Activated CD4-positive, alpha-beta T cell treated with anti-CD3 and anti-CD28 coated beads, Interleukin-2, amount 50 U/mL, for 24 hours (primary cell): ENCODE measurements at places on chromosomes 1 and 21.

DNA sequence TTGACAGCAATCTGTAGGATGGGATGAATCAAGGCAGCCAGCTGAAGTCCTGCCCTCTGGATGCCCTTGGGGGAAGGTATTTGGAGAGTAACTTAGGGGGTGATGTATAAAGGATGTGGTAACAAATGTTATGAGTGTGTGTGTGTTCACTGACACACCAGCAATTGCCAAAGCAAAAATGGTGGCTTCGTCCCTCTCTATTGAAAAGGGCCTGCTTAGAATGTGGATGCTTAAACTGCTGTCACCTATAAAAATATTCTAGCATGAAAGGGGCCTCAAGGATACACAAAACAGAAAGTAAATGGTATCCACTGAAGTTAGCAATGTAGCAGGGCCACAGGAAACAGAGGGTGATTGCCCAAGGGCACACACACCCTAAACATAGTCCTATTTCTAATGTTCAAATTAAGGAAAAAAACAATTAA, 15.1 kb upstream of the AIM2 start:
- no peak for DNase-seq

DNA sequence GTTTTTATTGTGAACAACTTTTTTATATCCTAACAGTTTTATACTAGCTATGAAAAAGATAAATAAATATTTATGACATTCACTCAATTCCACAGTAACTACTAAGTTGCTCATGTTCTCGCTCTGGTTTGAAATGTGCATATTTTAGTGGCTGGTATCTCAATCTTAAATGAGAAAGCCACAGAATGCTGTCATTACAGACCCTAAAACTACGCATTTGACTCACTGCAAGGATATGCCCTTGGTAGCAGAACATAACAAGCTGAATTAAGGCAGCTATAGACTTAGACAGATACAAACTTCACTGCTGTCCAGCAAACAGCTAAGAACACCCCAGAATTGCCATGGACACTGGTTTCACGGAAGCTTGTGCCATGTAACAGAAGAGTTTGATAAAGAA, 19.0 kb downstream of the DAB1 start:
- DNase-seq: no peak

DNA sequence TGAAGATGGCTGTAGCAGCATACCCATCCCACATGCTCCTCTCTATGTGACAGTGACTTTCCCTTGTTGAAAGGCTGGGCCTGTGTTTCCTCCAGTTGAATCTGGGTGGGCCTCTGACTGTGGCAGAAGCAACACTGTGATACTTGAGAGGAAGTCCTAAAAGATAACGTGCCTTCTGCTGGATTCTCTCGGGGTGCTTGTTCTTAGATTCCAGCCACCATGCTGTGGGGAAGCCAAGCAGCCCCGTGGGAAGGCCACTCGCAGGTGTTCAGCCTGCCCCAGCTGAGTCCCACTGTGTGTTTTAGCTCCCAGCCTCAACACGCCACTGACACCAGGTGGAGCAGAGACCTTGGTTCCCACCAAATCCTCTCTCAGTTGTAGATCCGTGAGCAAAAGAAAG, 31.5 kb downstream of the TRAPPC10 start:
- DNase-seq: no peak

DNA sequence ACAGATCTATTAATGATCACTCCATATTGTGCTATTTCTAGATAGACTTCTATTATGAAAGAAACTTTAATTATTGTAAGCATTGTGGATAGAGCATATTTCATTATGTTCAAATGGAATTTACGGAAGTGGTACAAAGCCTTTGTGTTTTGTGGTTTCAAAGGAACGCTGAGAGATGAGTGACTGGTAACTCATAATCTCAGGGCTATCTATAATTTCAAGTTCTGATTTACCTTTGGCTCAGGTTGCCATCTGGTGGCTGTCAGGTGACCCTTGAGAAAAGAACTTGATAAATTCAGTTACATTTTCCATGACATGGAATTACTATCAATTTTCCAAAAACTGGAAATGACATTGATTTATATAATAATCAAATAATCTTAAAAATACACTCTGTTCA, 12.2 kb downstream of the NTNG1 start:
- DNase-seq: no peak

GRCh38 chr1:80673935-80674597, 1126.7 kb upstream of the ADGRL2 start:
- DNase-seq: no peak

DNA sequence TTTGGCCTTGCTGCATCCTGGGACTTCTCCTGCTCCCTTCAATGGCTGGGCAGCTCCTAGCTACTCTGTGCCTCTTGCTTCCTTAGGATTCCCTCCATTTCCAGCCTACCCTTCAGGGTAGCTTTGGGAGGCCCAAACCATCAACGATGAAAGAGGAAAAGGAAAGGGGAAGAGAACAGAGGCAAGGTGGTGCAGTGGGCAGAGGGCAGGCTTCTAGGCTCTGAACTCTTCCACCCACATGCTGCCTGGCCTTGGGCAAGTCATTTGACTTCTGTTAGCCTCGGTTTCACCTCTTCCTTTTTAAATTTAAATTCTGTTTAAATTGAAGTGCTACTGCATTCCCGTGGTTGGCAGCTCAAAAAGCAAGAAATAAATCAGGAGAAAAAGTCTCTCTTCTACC, 5.7 kb upstream of the PPM1J start:
- no peak for DNase-seq

- no peak for DNase-seq
Measured at GRCh38 chr1:66069976-66070876, 277.5 kb downstream of the PDE4B start.

DNA sequence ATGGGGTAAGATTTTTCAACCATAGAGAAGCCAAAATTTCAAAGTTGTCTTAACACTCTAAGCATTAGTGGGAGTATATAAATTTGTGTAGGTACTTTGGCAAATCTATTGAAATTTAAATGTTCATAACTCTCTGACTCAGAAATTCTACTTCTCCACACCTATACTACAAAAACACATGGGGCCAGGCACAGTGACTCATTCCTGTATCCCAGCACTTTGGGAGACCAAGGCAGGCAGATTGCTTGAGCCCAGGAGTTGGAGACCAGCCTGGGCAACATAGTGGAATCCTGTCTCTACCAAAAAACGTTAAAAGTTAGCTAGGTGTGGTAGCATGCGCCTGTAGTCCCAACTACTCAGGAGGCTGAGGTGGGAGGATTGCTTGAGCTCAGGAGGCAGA, 41.3 kb upstream of the RAVER2 start:
- DNase-seq: no peak

- no peak for DNase-seq
Measured at GRCh38 chr21:45529785-45530422, 12.3 kb downstream of the SLC19A1 start.

DNA sequence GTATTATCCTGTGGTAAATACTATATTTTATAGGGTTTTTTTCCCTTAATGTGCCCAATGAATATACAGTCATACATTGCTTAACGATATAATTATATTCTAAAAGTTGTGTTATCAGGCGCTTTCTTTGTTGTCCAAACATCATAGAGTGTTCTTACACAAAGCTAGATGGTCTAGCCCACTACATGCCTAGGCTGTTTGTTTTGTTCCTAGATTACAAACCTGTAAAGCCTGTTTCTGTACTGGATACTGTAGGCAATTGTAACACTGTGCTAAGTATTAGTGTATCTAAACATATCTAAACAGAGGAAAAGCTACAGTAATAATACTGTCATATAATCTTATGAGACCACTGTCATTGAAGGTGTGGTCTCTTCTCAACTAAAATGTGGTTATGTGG, 242.6 kb upstream of the C1orf105 start:
- no peak for DNase-seq

- DNase-seq: no peak
Measured at GRCh38 chr1:46194641-46195193, 3.5 kb downstream of the POMGNT1 start.

- DNase-seq: no peak
Measured at GRCh38 chr1:203124546-203125317, 2.8 kb upstream of the ADORA1 start.

GRCh38 chr1:229150518-229150917, 120.4 kb upstream of the RAB4A start:
- no peak for DNase-seq

GRCh38 chr1:116508085-116508983, 62.5 kb downstream of the CD58 start:
- DNase-seq: no peak

GRCh38 chr1:36279110-36279788, 26.9 kb upstream of the SH3D21 start:
- no peak for DNase-seq

GRCh38 chr1:169879034-169879840, 14.5 kb downstream of the SCYL3 start:
- DNase-seq: no peak

GRCh38 chr1:170521818-170522217, 10.1 kb upstream of the GORAB start:
- DNase-seq: no peak

DNA sequence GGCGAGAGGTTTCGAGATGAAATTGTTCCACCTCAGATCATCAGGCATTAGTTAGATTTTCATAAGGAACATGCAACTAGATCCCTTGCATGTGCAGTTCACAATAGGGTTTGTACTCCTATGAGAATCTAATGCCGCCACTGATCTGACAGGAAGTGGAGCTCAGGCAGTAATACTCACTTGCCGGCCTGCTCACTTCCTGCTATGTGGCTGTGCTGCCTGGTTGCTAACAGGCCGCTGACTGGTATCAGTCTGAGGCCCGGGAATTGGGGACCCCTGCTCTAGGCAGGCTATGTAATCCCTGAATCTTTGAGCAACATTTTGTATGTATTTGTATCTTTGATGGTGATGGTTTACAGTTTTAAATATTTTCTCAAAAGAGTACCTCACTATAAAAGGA, 32.5 kb downstream of the XKR8 start:
- peak; percentile 16 for DNase-seq

- DNase-seq: no peak
Measured at GRCh38 chr1:154460695-154461260, 41.2 kb upstream of the TDRD10 start.

GRCh38 chr1:89995598-89996449, 914 bp downstream of the ZNF326 start:
- no peak for DNase-seq

DNA sequence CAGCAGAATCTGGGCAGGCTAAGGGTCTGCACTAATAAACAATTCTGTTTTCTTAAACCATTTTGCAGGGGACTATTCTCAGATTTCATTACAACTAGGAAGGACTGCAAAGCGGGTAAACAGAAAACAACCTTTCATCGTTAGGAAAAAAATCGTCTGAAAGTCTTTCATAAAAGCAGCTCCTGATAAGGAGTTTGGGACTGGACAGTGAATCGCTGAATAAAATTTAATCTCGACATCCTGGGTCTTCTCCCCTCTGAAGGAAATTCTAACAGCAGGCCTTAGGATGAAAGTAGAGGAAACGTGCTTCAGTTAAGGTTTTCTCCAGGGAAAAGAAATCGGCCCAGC, 471 bp upstream of the MTF2 start:
- no peak for DNase-seq

GRCh38 chr1:231580874-231581273, 45.7 kb upstream of the DISC1 start:
- no peak for DNase-seq

- DNase-seq: no peak
Measured at GRCh38 chr1:201711811-201712210, 117.1 kb upstream of the IPO9 start.

- DNase-seq: peak; percentile 66
Measured at GRCh38 chr1:51990478-51990965, at the start of gene RAB3B. Gene RAB3B (minus strand): TSS chr1:51990700. CDS start chr1:51977117, 13,583 bp downstream.

DNA sequence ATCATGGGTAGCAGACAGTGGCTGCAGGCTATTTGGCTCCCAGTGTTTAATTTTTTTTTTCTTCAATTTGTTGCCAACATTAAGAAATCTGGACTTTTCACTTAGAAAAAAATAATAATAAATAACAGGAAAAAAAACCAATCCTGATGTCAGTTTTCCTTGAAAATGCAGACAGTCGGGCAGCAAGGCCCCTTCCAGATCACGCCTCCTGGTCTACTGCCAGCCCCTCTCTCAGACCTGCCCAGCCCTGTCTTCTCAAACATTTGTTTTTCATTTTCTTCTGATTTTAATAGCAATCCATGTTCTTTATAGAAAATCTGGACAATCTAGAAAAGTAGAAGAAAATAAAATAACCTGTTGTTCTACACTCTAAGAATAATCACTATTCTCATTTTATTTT, 15.5 kb downstream of the IFNGR2 start:
- no peak for DNase-seq

GRCh38 chr1:178630417-178630816, 94.6 kb upstream of the RALGPS2 start:
- no peak for DNase-seq

GRCh38 chr21:36743446-36743845, 44.5 kb downstream of the SIM2 start:
- DNase-seq: no peak

DNA sequence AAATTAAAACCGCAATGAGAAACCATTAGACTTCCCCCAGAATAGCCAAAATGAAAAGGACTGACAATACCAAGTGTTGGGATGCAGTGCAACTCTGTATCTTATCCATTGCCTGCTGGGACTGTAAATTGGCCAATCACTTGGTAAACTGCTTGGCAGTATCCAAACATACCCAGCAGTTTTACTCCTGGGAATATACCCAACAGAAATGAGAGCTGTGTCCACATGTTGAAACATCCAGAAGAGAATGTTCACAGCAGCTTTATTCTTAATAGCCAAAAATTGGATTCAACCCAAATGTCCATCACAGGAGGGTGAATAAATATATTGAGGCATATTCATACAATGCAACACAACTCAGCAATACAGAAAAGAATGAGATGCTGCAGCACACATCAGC, 13.7 kb upstream of the FAM20B start:
- no peak for DNase-seq

DNA sequence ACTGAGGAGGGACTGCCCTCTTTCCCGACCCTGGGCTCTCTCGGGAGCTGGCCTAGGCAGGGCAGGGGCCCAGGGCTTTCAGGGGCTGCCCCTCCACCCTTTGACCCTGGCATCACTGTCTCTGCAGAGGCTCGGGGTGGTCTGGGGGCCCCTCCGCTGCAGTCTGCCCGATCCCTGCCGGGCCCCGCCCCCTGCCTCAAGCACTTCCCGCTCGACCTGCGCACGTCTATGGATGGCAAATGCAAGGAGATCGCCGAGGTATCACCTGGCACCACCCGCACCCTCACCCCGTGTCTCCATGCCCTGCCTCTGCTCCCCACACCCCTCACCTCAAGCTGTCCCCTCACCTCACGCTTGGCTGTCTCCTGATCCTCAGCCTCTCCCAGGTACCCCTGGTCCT, 5.5 kb downstream of the AMPD2 start:
- no peak for DNase-seq

GRCh38 chr1:24136956-24137539, 5.9 kb downstream of the IL22RA1 start:
- no peak for DNase-seq

- no peak for DNase-seq
Measured at GRCh38 chr1:46220808-46221207, 17.7 kb downstream of the LURAP1 start.

DNA sequence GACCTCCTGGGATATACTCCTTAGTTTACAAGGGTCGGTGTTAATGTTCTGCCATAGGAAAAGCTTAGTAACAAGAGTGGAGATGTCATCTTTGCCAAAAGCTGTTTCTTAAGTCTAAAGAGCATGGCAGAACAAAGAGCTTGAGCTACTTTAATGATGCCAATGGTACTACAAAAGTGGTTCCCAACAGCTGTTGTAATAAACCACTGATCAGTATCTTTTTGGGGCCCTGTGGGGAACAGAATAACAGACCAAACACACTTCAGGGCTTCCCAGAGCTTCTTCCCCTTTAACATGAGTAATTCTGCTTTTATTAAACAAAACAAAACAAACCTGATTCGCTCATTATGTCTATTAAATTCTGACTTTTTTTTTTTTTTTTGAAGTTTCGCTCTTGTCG, 116.3 kb downstream of the NCAM2 start:
- no peak for DNase-seq

GRCh38 chr1:38783640-38784229, 75.8 kb downstream of the RRAGC start:
- DNase-seq: no peak
